Neural progenitor cell (in vitro differentiated cells): ENCODE measurements at places on chromosomes 7 and 10. TPM values are rescaled to one million over a fixed set of nuclear protein-coding genes. Genes with fewer than 3 reads are reported as not detected.

AOC1 gene
- not detected in 2 replicates for total RNA-seq

EN2 gene
- not detected in 2 replicates for total RNA-seq

ITIH5 gene
- 0.84 and 1.1 TPM in 2 replicates for total RNA-seq

OPALIN gene
- total RNA-seq = not detected in 2 replicates

ST7 gene
- total RNA-seq = 5.8 and 6.7 TPM in 2 replicates

EVX1 gene
- total RNA-seq = not detected in 2 replicates

PRSS1 gene
- not detected in 2 replicates for total RNA-seq

FBXL13 gene
- 4.3 and 8.2 TPM in 2 replicates for total RNA-seq

VWDE gene
- 9.8 and 10.5 TPM in 2 replicates for total RNA-seq

JAZF1 gene
- 1.3 and 3.1 TPM in 2 replicates for total RNA-seq

TLX1 gene
- not detected in 2 replicates for total RNA-seq

IFRD1 gene
- 82.2 and 110 TPM in 2 replicates for total RNA-seq

SSC4D gene
- total RNA-seq = 0.43 and 6.8 TPM in 2 replicates

NOS3 gene
- total RNA-seq = 1.3 and 11.0 TPM in 2 replicates

ZNF248 gene
- not detected in 2 replicates for total RNA-seq

PLEKHS1 gene
- total RNA-seq = not detected in 2 replicates

ADAM22 gene
- total RNA-seq = 10.7 and 13.7 TPM in 2 replicates

ADRB1 gene
- total RNA-seq = 0.09 TPM in 1 of 2 replicates, not detected in the other

ZNF853 gene
- 6.2 and 8.2 TPM in 2 replicates for total RNA-seq

TRPV6 gene
- total RNA-seq = not detected in 2 replicates

PNLIPRP2 gene
- total RNA-seq = 0.74 and 1.6 TPM in 2 replicates
